ENCODE measurements at places on chromosomes 5 and 9.

- no peak overlapping the region for H3K4me3 ChIP-seq
- H3K27ac ChIP-seq = no peak overlapping the region
- no peak for DNase-seq
- no peaks in the 10 kb centered on the region for H3K4me1 ChIP-seq
Observed at GRCh38 chr9:113992994-113993393, 85.1 kb downstream of the AMBP start.

DNA sequence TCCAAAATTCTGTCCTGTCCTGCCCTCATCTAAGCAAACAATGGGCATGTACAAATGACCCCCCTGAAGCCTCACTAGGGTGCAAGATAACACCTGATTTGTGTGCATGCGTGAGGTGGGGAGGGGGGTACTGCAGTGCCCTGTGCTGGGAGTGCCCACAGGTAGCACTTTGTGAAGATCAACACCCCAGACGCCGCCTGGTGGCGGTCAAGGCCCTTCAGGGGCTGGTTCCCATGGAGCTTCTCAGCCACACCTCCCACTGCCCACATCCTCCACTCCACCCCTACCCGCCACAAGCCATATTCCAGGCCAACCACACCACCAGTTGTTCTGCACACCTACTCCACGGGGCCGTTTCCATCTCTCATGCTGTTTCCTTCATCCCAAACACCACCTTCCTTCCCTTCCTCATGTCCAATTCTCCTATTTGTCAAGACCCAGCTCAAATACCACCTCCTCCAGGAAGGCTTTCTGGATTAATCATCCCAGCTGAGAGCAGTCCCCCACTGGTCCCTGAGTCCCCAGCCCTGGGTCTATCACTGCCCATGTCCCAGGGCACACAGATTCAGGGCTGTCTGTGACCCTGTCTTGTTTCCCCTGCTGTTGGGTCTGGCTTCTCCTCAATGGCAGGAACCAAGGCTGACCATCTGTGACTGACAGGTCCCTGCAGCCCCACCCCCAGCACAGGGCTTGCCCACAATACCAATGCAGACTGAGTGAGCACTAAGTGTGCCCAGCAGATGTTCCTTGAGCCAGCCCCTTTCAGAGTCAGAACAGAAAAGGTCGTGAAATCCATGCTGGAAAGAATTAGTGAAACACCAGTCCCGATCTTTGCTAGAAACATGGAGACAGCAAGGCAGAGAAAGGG lies 178.4 kb downstream of the PAX5 start:
- no peak overlapping the region for H3K4me3 ChIP-seq
- peak; percentile 75 for DNase-seq
- no peaks in the 10 kb centered on the region for H3K4me1 ChIP-seq
- no peak overlapping the region for H3K27ac ChIP-seq

DNA sequence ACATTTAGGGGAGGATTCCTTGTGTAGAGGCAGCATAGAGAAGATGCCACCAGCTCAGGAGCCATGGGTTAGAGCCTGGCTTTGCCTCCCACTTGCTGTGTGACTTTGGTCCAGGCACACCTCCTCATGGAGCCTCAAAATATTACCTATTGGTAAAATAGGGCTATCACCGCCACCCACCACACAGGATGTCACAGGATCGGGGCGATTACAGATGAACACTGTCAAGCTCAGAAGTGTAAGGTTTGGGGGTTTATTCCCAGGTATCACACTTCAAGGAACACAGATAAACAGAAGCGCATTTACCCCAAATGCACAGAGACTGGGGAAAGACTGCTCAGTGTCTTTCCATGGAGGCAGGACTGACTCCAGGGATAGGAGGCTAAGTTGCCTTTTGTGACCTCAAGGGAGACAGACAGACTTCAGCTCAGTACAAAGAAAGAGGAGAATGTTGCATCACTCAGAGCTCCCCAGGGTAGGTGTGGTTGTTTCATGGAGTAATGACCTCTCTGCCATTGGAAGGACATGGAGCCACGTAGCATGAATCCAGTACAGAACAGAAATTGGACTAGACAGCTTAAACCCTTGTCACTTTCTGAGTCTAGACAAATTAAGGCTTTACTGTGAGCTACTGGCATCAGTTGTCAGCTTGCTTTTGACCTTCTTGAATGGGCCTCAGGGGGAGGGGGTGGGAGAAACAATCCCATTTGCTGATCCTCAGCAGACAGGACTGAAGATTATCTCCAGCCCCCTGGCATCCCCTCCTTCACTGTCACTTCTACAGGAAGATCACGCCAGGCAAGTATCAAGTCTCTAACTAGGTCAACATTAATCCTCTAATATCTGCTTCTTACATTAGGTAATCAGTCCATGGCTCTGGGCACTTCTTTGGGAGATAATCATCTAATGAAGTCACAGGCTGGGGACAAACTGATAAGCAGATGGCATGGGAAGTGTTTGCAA lies 6.5 kb downstream of the TRAF1 start:
- no peak overlapping the region for H3K27ac ChIP-seq
- peak; percentile 46 for DNase-seq
- H3K36me3 ChIP-seq = no peaks in the 10 kb centered on the region
- H3K4me1 ChIP-seq = peaks cover 4% of the 10 kb centered on the region
- H3K4me3 ChIP-seq = no peak overlapping the region

DNA sequence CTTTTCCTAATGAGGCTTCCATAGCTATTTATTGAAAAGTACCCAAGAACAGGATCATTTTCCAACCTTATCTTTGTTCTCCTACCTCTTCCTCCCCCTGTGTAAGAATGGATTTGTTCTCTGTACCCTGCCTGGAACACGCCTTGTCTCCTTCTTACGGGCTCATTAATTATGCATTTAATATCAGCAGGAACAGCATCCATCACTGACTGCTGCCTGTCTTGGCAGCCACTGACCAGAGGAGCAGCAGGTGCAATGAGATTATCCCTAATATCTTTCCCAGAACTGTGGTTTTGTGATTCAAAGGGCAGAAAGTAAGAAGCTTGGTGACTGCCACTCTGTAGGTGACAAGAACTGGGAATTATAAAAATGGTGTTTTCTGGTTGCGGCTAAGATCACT lies 19.3 kb upstream of the INSYN2B start:
- no peaks in the 10 kb centered on the region for H3K36me3 ChIP-seq
- peaks cover 2% of the 10 kb centered on the region for H3K4me1 ChIP-seq
- no peak overlapping the region for H3K27ac ChIP-seq
- H3K4me3 ChIP-seq = no peak overlapping the region
- H3K27me3 ChIP-seq = no peaks in the 10 kb centered on the region

- DNase-seq = no peak
- H3K27me3 ChIP-seq = no peaks in the 10 kb centered on the region
- H3K36me3 ChIP-seq = no peaks in the 10 kb centered on the region
- peaks cover 2% of the 10 kb centered on the region for H3K4me1 ChIP-seq
- H3K4me3 ChIP-seq = no peak overlapping the region
- H3K27ac ChIP-seq = no peak overlapping the region
Observed at GRCh38 chr5:92849756-92850155, 731.3 kb downstream of the NR2F1-AS1 start.

GRCh38 chr9:125189011-125189360 lies 617 bp downstream of the PPP6C start:
- H3K4me3 ChIP-seq = peak overlapping the region; percentile 94
- H3K27me3 ChIP-seq = no peaks in the 10 kb centered on the region
- no peaks in the 10 kb centered on the region for H3K36me3 ChIP-seq
- no peak for DNase-seq

- no peaks in the 10 kb centered on the region for H3K27me3 ChIP-seq
- no peaks in the 10 kb centered on the region for H3K36me3 ChIP-seq
- H3K27ac ChIP-seq = no peak overlapping the region
- H3K4me1 ChIP-seq = no peaks in the 10 kb centered on the region
- DNase-seq = no peak
- no peak overlapping the region for H3K4me3 ChIP-seq
Observed at GRCh38 chr5:178477802-178478201, 112.4 kb downstream of the COL23A1 start.

DNA sequence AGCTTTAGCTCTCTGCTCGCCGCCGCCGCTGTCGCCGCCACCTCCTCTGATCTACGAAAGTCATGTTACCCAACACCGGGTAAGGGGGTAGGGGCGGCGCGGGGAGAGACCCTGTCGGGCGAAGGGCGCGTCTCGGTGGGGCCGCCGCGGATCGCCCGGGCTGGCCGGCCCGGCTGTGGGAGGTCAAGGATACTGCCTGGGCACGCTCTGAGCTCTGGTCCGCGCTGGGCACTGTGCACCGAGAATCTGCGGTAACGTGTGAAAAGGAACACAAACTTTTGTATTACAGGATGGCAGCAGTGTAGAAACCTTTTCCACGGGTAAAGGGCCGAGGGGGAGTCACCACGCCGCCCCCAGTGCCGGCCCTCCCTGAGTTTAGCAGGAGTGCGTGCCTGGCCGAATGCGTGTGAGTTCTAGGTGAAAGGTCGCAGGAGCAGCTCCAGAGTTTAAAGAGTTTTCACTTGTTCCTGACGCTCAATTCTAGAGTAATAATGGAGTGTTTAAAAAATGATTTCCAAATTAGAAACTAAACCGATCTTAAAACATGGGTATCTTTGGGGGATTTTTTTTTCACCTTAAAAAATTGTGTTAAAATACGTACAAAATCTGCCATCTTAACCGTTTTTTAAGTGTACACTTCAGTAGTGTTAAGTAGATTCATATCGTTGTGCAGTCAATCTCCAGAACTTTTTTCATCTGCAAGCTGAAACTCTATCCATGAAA lies at the start of gene HSDL2:
HSDL2 (plus strand) TSS at position 7 of the 723 bp plus-strand sequence; CDS start at position 63, 56 bp downstream.
- no peaks in the 10 kb centered on the region for H3K27me3 ChIP-seq
- no peak for DNase-seq
- H3K4me3 ChIP-seq = peak within 1 kb of the TSS; percentile 84
- H3K36me3 ChIP-seq = no peaks in the 10 kb centered on the region
- H3K27ac ChIP-seq = peak within 1 kb of the TSS; percentile 74
- H3K4me1 ChIP-seq = no peaks in the 10 kb centered on the region
